ENCODE measurements at places on chromosomes 7 and 10.

GRCh38 chr7:85023066-85023712, 163.7 kb downstream of the SEMA3D start:
- peak; percentile 7 for DNase-seq

DNA sequence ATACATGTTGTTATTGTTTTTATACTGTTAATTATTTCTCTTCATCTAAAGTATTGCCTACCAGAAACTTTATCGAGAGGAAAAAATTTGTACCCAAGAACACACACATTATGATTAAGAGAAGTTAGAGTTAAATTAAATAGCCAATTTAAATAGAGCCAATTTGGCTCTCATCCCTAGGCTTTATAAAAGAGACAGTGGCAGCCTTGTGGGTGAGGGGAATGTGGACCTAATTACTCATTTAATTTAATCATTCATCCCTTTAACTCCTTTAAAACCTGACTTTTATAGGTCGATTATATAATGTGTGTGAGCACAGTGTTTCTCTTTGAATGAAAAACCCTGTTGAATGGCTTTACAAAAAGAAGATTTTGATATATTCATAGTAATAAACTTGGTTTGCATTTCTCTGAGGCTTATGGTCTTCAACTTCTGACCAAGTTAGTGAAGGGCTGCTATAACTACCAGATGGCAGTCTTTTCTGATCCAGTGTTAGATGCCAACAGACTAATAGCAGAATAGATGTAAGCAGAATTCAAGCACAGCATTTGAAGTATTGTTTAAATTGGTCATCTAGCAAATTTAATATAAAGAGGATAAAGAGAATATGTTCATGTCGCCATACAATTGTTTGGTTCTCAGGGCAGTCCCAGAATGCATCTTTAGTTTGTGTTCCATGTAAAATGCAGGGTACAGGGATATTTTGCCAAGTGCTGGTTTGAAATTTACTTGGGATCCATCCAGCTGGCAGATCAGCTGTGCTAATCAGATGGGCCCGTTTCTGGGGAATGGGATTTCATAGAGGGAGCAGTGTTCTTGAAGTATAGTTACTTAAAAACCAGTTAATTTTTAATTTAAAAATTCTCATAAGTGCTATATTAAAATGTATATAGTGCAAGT, 25.3 kb downstream of the ADD3 start:
- DNase-seq: no peak

DNA sequence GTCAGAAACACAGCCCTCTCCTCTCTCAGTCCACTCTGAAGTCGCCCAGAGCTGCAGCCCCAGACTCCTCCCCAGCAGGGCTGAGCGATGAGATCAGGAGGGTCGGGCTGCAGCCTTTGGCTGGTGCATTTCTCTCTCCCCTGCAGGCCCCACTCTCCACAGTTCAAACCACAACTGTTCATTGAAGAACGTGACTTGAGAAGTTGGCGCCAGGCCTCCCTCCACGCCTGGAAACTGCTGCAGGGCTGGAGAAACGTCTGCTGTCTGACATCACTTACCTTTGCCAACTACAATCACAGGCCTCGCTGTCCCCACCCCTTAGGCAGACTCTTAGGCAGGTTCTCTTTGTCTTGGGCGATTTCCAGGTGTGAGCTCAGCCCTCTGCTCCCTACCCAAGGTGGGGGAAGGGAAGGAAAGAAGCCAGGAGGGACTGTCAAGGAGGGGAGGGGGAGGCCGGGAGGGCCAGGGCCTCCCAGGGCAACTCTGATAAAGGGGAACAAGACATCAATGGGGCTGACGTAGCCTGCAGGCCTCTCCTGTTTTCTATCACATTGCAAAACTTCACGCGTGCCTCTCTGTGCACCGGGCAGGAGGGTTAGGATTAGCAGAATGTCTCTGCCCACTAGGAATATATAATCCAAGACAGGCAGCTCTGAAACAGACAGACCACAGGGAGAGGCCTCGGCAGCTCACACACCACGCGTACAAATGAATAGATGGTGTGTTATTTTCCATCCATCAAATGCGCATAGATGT, 32.7 kb downstream of the CALML5 start:
- peak; percentile 47 for DNase-seq

- DNase-seq: no peak
These were observed 140.8 kb downstream of the GLCCI1 start for GRCh38 chr7:8109196-8110022.

- DNase-seq: no peak
These were observed 105.1 kb downstream of the GATA3 start for GRCh38 chr10:8159341-8160165.

DNA sequence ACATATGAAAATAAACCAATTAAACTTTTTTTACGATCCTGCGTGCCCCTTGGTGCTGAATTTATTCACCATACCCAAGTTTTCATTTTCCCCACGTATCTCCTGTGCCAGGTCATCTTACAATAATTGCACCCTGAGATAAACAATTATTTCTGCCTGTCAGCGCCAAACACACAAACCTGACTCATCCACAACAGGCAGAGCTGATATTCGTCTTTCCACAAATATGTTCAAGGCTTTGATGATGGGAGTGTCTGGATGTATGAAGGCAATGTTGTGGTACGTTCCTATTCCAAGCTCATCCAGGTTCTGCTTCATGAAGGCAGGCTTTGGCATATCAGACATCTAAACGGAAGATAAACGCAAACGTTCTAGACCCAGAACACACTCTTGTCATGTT, 45.8 kb upstream of the RHEB start:
- no peak for DNase-seq

DNA sequence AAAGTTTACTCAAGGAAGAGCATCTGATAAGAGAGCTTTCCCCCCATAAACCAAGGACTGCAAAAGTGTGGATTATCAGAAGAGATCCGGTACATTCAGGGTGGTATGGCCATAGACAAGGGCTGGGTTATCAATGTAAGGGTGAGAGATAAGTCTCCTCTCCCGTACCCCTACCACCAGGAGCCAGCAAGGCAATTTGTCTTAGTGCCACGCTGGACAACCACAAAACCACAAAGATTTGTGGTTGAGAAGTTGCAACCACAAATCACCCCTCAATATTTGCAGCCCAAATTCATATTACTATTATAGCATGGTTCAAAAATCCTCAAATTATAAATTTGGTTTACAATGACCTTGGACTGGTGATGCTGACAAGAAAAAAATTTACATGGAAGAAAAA, 2.3 kb upstream of the ZSCAN25 start:
- DNase-seq: no peak

DNA sequence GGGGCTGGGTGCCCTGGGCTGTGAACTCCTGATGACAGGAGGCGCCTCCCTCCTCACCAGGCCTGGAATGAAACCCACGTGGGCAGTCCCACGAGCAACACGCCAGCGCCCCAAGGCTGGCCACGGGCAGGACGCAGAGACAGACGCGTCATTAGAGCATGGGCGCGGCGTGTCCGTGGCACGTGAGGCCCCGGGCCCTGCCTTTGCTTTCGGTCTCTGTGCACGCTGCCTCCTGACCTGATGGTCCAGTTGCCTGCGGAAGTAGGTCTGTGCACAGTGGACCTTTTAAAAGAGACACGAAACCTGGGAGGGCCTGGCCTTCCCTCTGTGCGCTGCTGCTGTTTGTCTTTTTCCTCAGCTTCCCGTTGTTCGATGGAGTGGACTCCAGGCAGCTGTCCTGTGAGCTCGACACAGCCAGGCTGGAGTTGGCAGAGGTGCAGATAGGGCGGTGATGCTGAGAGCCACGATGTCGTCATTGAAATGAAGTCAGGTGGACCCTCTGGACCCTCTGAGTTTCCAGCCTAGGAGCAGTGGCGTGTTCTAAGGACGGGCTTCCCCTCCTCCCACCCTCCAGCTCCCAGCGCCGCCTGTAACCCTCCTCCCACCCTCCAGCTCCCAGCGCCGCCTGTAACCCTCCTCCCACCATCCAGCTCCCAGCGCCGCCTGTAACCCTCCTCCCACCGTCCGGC, 40.1 kb upstream of the CFAP46 start:
- DNase-seq: no peak

DNA sequence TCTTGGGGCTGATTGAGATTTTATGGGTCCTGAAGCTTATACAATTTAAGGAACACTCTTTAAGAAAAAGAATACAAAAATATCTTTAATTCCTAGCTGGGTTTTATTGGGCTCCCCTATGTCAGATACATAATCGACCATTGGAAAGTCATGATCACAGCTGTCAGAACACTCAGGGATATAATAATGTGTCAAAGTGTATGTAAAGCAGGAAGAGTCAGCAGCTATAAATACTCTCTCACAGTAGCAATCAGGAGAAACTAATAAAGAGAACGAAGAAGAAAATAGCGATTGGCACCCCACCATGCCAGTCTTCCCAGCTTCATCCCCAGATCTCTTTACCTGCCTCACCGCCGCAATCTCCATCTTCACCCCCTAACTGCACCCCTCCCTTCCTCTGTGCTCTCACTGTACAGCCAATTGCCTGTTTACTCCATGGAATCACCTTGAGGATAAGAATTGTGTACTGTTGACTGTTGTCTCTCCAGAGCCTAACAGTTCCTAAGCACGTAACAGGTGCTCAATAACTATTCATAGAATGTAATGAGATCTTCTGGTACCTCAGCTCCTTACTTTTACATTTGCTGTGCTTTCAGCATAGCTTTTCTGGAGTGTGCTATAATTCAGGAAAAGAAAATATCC, 24.0 kb upstream of the WNT8B start:
- DNase-seq: no peak

- no peak for DNase-seq
These were observed 21.5 kb downstream of the HSPA12A start for GRCh38 chr10:116720668-116721546.

DNA sequence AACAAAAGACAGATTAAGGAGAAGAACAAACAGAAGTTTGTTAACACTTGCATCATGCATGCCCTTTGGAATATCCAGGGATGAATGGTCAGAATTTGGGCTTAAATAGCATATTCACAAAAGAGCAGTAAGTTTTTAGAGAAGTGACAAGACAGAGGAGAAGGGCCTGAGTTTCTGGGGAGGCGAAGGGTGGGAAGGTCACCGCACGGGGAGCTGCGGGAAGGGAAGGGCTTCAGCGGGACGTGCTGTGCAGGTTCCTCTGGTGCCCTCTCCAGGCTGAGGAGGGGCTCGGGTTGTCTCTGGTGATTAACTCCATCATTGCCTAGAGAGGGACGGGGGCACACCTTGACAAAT, 10.4 kb upstream of the ZNF22 start:
- no peak for DNase-seq

DNA sequence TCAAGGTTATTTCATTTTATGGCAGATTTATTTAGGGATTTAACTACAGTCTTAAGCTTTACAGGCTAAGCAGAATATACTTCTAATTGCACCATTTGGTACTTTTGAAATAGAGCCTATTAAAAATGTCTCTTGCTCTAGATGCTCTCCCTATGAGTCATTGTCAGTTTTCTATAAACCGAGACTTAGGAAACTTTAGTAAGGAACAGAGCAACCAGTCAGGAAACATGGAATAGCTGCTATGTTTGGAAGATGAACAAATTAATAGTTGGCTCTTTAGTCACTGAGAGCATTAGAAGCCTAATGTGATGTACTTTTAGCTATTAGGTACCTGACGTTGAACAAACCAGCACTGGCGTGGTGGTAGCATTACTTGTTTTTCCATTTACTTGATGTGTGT, 35.3 kb downstream of the INPP5F start:
- no peak for DNase-seq

DNA sequence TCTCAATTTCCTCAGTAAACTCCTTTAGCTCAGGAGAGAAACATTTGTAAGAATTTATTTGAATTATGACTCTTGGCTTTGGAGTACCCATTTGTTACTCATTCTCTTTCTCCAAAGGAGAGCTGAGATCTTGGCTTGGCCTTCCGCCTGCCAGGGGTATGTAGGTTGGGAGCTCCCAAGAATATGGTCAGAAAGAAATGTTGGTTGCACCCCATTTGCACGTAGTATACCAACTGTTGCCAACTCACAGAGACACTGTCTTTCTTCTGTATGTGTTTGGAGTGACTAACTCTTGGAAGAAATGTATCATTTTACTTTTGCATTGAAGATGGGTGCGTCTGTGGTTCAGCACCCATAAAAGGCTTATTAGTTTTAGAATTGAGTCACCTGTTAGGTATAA, 708.5 kb upstream of the SORCS1 start:
- no peak for DNase-seq

DNA sequence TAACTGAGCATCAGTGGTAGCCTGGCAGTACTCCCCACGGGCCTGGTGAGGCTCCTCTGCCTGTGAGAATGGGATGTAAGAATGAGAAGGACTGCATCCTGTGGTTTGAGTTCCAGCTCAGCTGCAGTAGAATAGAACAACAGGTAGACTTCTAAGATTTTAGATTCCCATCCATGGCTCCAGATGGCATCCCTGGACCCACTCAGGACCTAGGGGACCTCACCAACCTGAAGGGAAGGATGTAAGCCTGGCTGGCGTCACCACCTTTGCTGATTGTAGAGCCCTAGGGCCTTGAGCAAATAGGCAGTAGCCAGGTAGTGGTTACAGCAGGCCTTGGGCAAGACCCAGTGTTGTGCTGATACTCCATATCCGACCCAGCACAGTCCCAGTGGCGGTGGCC, 9.6 kb upstream of the AOC1 start:
- no peak for DNase-seq

DNA sequence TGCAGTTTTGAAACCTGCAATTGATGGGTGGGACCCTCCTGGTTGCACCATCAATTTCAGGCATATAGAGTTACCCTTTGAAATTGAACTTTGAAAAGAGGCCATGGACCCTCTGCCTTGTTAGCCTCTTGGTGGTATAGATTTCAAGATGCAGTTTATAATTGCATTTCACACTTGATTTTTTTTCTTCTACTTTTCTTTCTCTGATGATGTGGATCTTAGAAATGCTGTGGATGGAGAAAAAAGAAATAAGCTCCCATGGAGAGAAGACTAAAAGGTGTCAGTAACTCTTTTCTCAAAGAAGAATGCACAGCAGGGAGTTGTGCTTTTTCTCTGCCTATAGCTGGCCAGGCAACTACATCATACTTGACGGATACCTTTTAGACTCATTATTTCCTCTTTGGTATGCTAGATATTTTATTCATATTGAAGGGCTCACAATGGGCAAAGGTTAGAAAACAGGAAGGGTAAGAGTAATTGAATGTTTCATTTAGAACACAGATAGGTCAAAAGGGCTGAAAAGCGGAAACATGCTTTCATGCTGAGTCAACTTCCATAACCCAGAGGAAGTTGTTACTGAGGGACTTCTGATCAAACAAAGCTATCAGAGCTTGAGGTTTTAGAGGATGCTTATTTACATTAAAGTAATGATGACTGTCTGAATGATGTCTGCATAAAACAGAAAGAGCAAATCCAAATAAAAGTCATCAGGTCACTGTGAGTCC, 773.2 kb upstream of the LRRN3 start:
- no peak for DNase-seq

DNA sequence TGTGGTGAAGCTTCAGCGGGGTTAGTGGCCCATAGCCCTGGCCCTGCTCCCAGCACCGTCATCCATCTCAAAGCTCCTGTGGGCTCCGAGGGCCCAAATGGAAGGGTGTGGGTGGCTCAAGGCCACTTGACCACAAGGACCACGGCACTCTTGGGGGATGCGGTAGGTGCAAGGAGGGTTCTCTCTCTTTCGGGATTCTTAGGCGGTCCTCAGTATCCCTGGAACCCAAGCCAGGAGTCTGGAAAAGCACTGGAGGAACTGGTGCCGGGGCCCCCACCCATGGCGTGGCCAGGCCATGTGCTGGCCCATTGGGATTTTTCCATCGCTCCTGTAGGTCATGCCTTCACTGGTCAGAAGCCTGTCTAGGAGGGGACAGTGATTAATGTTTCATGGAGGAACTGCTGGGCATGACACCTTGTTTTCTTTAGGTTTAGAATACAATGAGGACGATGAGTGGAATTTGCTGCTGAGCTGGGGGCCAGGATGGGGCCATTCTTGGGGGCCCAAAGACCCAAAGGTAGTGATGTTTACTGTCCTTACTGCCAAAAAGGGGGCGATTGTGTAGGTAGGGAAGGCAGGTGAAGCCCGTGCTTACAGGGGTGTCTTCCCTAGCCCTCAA, 16.7 kb downstream of the AQP1 start:
- no peak for DNase-seq

All from NCI-H187 (cell line).